CD4-positive, alpha-beta T cell treated with Interleukin-17A for 4 hours (primary cell): ENCODE measurements at places on chromosomes 16 and 17.
A peak's percentile ranks its signal among the peaks of the same experiment; 100 is the strongest.

DNA sequence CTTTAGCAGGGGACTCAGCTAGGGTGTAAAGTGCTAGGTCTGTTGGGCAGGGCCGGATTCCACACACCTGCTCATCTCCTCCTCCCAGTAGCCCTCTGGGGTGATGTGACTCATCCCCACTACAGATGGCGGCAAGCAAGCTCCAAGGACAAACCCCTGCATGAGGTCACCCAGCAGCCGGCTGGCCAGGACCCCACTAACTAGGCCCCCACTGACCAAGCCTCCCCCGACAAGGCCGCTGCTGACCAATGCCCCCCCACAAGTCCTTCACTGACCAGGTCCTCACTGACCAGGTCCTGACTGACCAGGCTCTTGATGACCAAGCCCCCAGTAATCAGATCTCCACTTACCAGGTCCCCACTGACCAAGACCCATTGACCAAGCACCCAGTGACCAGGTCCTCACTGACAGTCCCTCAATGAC lies 36.7 kb downstream of the TNFRSF13B start:
- no peak for DNase-seq

GRCh38 chr16:55565086-55565485 lies 1.4 kb upstream of the CAPNS2 start:
- DNase-seq: no peak

DNA sequence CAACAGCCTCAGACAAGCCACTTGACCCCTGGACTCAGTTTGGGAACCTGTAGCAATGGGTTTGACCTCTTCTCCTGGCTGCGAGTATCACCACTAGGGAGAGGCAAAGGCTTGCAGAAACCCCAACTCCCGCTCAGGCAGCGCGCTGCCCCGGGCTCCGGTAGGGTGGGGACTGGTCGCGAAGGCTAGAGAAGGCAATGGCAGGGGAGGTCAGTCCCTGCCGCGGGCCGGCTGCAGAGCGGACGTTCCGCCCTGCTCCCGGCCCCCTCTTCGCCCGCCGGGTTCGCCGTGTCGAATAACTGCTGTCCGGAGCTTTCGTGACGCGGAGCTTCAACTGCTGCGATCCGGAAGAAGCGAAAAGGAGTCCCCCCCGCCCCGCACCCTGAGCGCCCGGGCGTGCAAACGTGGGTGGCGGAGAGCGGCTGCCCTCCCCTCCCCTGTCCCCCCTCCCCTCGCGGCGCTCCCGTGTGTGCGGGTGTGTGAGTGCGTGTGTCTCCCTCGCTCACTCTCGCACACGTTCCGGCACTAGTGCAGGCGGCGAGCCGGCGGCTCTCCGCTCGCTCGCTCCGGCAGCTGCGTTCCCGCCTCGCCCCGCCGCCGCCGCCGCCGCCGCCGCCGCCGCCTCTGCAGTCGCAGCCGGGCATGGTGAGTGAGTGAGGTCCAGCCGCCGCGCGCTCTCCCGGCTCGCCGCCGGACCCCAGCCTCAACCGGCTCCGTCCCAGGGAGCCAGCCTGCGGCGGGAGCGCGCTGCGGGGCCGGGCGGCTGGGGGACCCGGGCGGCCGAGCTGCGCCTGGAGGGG lies 772 bp upstream of the SHISA6 start:
- DNase-seq: no peak

DNA sequence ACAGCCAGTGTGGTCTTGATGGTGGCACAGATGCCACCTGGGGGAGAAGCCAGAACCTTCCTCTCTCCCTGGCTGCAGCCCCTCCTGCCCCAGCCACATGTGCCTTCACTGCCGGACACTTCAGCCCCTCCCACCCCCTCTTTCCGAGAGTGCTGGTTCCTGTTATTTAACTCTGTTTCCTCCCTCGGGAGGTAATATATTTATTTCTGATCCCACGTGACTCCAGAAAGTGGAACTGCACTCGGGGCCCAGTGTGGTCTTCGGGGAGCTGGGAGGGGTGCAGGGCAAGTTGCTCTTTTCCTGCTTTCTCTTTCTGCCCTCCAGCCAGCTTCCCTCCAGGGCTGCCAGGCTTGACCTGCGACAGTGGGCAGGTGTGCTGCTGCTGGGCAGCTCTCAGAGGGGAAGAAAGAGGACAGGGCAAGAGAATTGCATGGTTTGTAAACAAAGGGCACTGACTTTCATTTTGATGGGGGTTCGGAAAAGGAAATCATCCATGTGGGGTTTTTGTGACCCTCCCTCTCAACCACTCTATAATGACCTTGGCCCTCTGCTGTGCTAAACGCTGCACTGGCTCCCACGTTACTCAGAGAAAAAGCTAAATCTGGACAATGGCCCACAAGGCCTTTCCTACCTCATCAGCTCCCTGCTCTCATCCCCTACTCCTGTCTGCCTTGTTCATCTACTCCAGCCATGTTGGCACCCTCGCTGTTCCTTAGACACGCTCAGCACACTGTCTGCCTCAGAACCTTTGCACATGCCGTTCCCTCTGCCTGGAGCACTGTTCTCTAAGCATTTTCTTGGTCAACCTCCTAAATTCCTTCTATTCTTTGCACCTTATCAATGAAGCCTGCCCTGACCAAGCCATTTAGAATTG lies 8.2 kb upstream of the CIITA start:
- peak; percentile 5 for DNase-seq

GRCh38 chr17:77417575-77417974 lies 276.8 kb downstream of the SEC14L1 start:
- DNase-seq: no peak

GRCh38 chr16:2881783-2882649 lies 999 bp upstream of the FLYWCH2 start:
- peak; percentile 47 for DNase-seq

DNA sequence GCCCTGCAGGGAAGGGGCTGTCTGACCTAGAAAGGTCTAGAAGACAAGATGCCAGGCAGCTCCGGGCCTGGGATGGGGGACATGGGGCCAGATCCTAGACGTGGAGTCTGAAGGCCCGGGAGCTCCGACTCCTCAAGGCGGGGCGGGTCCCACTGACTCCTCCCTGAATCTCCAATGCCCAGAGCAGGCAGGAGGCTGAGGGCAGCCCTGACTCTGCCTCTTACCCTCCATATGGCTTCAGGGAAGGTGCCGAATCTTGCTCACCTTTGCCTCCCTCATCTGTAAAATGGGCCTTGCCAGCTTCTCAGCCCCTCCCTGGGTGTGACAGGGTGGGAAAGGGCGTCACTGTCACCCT lies 14.8 kb downstream of the VASN start:
- no peak for DNase-seq

DNA sequence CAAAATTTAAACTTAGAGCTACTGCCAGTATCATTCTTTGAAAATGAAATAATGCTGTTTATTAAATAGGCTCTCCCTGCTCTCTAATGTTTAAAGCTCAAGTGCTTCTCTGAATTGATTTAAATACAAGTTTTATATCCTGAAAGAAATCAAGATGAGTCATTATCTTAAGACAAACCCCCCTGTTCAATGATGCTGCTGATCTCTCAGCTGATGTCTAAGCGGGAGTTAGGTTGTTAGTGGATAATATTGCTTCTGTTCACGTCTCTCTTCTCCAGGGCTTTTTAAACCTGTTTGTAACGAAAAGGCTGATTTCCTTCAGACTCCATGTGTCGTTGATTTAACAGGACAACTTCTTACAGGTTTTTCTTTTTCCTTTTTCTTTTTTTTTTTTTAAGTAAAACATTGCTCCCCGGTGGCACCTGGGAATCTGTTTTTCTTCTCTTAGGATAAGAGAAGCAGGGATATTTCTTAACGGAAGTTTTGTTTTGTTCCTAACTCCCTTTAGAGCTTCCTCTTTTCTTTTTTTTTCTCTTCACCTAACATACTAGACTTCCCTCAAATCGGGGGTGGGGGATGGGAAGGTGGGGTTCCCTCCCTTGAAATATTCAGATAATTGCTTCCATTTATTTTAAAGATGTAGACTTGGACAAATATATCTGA lies 807 bp upstream of the LYRM9 start:
- DNase-seq: no peak

DNA sequence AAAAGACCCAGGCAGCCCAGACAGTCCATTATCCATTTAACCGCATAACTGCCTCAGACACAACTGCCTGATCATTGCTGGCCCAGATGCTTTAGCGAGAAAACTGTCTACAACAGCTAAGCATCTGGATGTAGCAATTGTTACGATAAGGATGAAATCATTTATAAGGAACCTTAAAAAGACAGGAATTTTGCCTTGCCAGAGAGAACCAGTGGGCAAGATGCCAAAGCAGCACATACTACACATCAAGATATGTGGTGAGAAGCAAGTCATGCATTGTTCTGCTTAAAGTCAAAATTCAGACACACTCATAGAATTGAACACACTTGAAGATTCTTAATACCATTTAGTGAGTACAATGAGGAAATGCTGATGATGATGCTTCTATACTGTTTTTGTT lies 1525.3 kb downstream of the CDH8 start:
- no peak for DNase-seq

DNA sequence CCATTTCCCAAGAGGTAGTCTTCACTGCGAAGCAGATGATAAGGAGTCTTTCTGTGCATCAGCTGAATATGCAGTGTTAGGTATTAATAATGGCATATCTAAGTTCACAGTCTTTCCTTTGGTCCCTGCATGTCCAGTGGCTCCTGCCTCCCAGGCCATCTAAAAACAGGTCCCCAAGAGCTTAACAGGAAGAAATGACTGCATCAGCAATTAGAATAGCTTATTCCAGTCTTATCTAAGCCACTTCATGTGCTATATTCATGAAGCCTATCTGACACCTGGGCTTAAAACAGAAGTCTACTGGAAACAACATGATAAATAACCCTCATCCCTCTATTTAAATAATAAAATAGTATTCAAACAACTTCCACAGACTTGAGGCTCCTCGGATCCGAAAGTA lies 346.1 kb upstream of the ERCC4 start:
- no peak for DNase-seq

DNA sequence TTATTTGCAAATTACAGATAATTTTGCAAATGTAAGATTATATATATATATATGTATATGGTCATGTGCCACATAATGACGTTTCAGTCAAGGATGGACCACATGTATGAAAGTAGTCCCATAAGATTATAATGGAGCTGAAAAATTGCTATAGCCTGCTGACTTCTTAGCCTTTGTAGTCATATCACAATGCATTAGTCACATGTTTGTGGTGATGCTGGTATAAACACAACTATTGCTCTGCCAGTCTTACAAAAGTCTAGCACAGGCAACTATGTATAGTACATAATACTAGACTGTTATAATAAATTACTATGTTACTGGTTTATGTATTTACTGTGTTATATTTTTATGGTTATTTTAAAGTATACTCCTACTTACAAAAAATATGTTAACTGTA lies 444.3 kb downstream of the KCNJ2 start:
- DNase-seq: no peak

GRCh38 chr17:1736348-1737281 lies 6.1 kb upstream of the SERPINF2 start:
- no peak for DNase-seq

DNA sequence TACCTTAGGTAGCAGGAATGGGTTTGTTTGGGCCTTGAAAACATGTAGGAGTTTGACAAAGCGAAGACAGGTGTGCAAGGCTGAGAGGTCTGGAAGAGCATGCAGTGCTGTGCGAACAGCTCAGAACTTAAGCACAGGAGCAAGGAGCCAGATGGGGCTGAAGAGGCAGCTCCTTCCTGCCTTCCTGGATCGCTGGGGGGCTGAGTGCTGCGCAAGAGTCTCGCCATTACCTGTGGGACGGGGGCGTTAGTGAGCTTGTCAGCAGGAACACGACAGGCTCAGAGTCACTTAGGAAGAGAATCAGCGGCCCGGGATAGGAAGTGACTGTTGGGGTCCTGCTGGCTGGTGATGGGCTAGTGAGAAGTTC lies 464 bp upstream of the MRM1 start:
- DNase-seq: no peak

DNA sequence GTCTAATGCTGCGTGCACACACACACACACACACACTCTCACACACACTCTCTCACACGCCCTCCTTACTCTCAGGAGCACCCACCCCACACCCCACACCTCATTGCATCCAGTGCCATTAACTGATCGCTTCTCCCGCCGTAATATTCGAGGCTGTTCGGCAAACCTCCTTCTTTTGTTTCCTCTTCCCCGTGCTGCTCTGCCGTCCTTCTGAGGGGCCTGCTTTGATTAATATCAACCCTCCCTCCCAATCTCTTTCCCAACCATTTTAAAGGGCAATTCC lies 156.2 kb upstream of the TNRC6C start:
- DNase-seq: no peak

DNA sequence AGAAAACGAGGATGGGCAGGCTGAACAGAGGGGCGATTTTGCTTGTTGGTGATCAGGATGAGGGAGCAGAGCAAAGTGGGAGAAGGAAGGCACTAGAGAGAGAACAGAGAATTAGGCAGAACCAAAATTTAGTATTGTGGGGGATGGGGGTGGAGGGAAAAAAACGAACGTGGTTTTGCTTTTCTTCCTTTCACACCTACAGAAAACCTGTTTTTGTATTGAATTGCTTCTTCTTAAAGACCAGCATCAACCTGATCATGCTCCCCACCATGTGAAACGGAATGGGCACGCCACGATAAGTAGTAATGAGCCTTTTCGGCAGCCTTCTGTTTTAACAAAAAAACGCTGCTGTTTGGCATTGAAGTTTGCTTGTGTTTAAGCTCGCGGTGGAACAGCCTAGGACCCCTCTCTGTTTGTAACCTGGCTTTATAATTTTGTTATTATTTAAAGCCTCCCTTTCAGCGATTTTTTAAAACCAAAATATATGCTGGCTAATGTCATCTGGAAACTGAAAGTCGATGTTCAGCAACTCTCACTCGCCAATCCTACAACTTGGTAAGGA lies 36.8 kb downstream of the ERCC4 start:
- DNase-seq: no peak

DNA sequence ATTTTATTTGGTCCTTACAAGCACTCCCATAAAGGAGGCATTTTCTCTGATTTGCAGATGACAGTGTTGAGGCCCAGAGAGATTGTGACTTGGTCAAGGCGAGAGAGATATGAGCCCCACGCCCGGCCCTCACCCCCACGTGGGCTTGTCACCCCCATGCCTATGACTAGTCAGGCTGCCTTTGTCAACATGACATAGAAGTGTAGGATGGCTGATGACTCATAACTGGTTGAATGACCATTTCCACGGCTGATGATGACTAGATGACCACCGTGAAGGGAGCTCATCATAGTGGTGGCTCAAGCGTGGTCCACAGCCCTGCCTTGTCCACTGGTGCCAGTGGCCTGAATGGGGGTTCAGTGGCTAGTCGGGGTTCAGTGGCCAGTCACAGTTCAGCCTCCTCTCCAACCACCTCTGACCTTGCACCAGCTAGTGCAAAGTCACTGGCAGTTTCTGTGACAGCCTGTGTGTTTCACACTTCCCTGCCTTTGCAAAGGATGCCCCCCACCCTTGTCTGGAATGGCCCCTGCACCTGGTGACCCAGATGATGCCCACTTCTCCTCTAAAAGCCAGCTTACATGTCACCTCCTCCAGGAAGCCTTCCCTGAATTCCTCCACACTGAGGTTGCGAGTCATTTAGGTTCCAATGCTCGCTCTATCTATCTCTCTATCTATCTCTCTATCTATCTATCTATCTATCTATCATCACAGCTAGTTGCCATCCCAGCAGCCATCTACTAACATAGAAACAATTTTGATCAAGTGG lies 3.8 kb upstream of the WSCD1 start:
- no peak for DNase-seq
